ENCODE measurements at places on chromosomes 16 and 17.
A peak's percentile ranks its signal among the peaks of the same experiment; 100 is the strongest.

DNA sequence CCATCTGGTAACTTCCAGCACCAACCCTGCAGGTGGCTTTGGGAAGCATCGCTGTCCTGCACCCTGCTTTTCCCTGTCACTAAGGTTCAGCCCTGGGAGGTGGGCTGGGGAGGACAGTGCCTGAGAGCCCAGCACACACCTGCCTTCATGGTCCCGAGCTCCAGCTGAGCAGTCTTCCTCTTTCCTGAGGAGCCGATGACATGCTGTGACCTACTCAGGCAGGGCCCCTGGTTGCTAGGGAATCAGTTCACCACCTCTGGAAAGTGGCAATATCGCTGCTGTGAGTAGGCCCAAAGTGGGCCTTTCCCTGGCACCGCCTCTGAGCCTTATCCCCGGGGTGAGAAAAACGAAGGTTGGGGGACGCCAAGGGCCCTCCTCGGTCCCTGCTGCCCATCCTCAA is 17.9 kb downstream of the ST3GAL2 start:
- no peak for DNase-seq

GRCh38 chr17:69015631-69016030 is 45.1 kb downstream of the ABCA9 start:
- no peak for DNase-seq

- no peak for DNase-seq
These were observed 5.2 kb upstream of the HOXB5 start for GRCh38 chr17:48598736-48599135.

GRCh38 chr16:56259425-56259779 is 68.1 kb downstream of the GNAO1 start:
- no peak for DNase-seq

DNA sequence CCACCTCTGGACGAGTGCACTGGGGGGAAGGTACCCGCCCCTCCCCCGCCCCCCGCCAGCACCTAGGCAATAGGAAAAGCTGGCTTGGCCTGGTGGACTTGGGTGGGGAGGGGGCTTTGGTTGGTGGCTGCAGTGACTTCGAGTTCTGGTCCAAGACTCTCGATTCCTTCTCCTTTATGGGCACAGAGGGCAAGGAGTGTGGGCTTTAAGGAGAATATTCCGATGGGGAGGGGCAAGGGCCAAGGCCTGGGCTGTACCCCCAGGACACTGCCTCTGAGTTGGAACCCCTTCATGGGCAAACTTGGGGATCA is 409 bp downstream of the ACSF2 start:
- no peak for DNase-seq

GRCh38 chr17:18257982-18258355 is 569 bp downstream of the FLII start:
- DNase-seq: no peak

DNA sequence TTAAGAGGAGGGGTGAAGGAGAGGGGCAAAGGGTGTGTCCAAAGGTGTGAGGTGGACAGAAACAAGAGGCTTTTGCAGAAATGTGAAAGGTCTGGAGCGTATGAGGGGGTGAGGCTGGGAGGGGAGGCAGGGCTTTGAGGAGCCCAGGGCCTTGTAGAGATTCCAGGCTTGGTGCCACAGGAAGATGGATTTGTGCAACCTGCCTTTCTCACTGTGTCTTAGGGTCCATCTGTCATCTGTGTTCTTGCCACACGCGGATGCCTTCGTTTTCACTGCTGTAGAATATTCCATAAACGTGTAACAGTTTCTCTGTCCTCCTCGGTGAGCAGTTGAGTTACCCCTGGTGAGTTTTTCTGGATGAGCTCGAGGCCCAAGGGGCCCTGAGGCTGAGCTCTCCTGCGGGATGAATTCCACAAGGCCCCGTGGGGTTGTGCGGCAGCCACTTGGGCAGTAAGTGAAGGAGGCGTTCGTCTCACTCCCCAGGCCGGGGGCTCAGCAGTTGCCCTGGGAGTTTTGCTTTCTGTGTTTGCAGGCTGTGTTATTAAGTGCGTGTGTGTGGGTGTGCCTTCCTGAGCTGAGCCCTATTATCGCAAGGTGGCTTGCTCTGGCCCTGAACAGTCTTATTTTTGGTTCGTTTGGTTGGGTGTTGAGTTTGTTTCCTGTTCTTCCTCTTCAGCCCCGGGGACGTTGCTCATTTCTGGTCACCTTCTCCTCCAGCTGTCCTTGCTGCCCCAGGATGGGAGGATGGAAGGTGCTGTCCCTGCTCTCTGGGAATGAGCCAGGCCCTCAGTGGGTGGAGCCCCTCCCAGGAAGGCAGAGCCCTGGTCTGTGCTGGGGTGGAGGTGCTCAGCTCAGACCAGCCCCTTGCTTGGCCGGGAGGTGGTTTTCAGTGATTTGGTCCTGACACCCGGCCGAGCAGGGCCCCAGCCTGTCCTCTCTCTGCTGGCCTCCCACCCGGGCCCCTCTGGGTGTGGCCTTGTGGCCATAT is 28.4 kb downstream of the BAIAP2 start:
- no peak for DNase-seq

DNA sequence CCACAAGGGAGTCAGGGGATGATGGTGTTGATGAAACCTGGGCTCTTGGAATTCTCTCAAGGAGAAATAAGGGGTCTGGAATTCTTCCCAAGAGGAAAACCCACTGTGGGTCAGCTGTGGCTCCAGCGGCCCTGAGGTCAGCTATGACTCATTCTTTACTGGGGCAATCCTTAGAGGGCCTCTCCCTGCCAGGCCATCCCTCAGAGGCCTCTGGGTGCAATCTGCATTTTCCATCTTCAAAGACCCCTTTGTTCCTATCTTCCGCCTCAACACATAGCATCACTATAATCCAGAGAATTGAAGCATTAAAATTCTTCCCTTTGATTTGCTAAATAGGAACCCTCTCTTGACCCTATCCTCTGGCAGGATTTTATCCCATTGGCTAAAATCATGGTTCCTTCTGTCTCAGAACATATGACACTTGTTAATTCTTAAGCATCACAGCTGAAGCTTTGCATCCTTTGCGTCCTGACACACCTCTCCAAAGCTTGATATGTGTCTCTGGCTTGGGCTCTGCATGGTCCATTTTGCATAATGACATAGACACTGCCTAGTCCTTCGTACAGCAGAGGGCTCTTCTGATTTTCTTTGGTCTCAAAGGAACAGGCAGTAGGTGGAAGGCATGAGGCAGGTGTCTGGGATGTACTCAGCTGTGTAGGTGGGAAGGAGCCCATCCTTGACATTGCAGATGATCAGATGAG is 4.4 kb upstream of the KRT37 start:
- DNase-seq: no peak

DNA sequence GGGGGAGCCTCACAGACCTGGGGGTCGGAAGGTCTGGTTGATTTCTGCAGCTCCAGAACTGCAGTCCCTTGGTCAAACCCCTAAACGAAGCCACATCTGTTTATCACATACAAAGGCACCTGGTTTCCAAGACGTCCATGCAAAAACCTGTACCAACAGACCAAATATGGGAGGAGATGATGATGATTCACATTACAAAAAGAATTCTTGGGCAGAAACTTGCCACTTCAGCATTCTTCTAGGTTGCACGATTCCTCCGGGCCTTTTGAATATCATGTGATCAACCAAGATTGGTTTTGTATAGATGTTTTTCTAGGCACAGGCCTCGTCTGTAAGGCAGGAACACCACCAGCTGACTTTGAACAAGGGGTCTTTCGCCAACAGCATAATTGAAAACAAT is 466.3 kb downstream of the SOX9 start:
- DNase-seq: no peak

- DNase-seq: no peak
These were observed 17.1 kb upstream of the C17orf58 start for GRCh38 chr17:68013385-68013784.

GRCh38 chr17:36057911-36058310 is 6.2 kb upstream of the CCL18 start:
- DNase-seq: no peak

GRCh38 chr16:30986129-30986991 is 1.4 kb downstream of the HSD3B7 start:
- no peak for DNase-seq

GRCh38 chr17:48908853-48909394 is 717 bp downstream of the UBE2Z start:
- DNase-seq: peak; percentile 88

DNA sequence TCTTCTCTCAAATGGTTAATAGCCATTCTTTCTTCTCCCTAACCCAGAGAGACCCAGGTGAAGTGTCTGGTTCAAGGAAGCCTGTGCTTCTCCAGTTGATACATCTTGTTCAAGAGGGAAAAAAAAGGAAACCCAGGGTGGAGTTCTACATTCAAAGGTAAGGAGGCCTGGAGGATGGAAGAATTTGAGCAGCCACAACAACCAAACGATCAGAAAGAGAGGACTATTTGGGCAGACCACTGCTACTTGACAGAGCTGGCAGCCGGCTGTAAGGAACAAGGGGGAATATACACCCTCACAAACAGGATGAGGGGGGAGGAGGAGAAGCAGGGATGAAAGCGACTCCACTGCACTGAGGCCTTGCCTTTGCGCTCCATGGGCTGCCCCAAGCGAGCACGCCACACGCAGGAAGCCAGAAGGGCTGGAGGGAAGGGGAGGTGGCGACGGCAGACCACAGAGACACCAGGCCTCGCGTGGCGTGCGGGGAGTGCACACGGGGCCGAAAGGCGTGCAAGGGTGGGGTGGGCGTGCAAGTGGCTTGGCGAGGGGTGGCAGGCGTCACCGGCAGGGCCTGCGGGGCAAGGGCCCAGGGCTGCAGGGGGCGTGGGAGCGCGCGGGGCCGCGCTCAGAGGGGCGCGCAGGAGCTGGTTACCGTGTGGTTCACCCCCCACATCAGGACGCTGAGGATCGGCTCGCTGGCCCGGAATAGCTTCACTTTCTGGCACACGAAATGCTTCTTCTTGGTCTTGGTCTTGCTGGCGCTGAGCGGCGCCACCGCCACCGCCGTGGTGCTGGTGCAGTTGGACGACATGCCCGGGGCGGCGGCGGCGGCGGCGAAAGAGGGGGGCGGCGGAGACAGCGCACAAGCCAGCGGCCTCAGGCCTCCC is 499 bp downstream of the PIP4K2B start:
- peak; percentile 11 for DNase-seq

GRCh38 chr17:81027038-81027437 is 7.9 kb upstream of the BAIAP2 start:
- DNase-seq: no peak

DNA sequence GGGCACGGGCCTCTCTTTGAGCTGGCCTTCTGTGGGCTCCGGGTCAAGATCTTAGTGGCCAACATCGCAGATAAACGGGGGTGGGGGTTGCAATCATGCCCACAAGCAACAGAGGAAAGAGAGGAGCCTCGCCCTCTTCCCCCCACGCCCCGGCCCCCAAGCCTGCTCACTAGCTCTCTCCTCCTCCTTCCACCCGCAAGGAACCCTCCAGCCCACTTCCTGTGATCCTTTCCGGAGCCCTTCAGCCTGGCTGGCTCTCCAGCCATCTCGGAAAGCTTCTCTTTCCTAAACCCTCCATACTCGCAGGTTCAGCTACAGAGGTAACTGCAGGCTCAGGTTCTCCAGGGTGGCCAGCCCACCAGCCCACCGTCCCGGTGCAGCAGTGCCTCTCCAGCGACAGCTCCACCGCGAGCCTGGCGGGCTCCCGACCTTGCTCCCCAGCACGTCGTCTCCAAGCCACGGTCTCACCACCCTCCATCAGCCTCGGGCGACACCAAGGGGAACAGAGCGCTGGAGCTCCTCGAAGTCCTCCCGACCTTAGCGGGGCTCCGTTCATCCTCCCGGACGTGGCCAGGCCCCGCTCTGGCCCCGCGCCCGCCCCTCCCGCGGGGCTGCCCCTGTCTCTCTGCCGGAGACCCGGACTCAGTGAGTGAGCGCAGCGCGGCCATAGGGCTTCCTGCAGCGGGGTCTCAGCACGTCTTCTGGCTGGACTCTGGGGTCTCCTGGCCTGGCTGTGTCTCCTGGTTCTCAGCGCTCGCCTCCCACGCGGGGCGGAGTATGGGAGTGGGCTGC is 12.9 kb upstream of the ODF4 start:
- DNase-seq: no peak

GRCh38 chr16:85948616-85949265 is 49.8 kb downstream of the IRF8 start:
- DNase-seq: no peak

GRCh38 chr16:29774730-29775129 is 3.3 kb upstream of the ZG16 start:
- no peak for DNase-seq

DNA sequence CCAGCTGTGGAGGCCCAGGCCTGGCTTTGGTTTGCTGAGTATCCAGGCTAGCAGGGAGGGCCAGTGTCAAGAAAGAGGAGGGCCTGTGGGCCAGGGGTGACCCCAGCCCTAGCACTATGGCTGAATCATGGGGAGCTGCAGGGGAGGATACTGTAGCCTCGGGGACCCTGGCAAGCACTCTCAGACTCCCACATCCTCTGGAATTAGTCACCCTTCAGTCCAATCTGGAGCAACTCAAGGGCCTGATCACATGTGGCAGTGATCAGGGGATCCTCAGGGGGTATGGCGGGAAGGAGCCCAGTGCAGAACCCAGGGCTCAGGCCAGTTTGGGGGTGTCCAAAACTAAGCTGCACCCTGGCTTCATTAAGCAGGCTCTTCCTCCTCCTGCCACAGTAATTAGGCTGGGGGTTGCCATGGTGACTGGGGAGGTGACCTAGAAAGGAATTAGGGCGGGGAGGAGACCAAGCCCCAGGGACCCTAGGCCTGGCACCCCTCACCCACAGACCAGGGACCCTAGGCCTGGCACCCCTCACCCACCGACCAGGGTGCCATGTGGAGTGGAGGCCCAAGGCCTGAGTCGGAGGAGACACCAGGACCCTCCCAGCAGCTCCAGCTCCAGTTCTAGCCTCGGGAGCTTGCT is 5.8 kb downstream of the NLGN2 start:
- DNase-seq: no peak

- no peak for DNase-seq
These were observed 23.7 kb upstream of the PMFBP1 start for GRCh38 chr16:72195609-72196008.

- peak; percentile 25 for DNase-seq
These were observed 14.0 kb upstream of the STAC2 start for GRCh38 chr17:39239640-39240314.

GRCh38 chr17:80219763-80220053 is 425 bp downstream of the SGSH start:
- no peak for DNase-seq

DNA sequence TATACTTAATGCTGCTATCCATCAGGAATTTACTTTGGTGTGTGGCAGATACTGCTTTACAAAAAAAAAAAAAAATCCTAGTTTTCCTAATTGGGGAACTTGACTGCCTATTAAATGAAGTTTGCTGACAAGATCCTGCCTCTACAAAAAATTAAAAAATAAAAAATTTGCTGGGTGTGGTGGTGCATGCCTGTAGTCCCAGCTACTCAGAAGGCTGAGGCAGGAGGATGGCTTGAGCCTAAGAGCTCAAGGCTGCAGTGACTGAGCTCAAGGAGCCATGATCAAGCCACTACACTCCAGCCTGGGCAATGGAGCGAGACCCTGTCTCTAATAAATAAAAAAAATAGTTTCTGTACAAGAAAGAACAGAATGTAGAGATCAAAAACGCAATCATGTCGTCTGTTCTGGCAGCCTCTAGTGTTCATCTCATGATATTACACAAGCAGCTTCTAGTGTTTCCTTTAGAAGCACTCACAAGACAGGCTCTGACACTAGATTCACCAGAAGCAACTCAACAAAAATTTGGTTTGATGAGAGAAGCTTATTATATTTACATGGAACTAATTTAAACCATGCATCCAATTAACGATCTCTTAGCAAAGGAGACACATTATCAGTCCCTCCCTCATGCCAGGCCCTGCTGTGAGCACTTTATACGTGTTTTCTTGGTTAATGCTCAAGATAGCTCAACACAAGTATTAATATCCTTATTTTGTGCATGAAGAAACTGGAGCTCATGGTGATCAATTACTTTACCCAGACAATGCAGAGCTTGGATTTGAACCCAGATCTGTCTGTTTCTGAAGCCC is 6.8 kb upstream of the KRTAP17-1 start:
- no peak for DNase-seq

All from activated naive CD8-positive, alpha-beta T cell treated with anti-CD3 and anti-CD28 coated beads, Interleukin-2, amount 50 U/mL, for 16 hours (primary cell).